NCI-H1436 (cell line): ENCODE measurements at places on chromosomes 11 and 22.

GRCh38 chr11:2168286-2169004 is 3.2 kb downstream of the TH start:
- no peak for DNase-seq

DNA sequence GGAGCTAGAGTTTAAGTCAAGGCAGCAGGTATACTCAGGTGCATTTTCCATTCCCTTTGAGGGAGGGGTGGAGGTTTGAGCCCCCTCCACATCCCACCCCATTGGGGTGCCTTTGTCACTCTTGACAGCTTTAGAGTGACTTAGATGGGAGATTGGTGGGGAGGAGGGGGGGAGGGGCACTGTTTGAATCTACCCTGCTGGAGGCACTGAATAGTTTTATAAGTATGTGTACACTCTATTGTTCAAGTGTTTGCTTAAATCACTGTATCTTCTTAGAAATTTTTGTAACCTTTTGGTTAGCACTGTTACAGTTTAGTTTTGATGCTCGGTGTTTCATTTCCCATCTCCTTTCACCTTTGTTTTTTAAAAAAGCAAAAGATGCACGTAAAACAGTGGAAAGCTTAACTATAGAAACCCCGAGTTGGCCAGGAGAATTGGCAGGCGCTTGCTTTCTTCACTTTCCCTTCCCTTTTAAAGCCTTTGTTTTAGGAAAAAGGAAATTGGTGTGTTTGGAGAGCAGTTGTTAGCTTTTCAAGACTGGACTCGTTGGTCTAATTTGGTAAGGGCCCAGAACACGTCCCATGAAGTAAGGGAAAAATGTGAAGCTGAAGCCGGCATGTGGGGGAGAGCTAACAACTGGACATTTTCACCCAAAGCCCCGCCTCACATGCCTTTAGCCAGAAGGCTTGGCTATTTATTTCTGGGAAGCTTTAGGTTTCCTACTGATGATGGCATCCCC is 42.8 kb downstream of the TNRC6B start:
- DNase-seq, result no peak

GRCh38 chr22:23749841-23750301 is 1.0 kb downstream of the ZNF70 start:
- DNase-seq, result no peak

DNA sequence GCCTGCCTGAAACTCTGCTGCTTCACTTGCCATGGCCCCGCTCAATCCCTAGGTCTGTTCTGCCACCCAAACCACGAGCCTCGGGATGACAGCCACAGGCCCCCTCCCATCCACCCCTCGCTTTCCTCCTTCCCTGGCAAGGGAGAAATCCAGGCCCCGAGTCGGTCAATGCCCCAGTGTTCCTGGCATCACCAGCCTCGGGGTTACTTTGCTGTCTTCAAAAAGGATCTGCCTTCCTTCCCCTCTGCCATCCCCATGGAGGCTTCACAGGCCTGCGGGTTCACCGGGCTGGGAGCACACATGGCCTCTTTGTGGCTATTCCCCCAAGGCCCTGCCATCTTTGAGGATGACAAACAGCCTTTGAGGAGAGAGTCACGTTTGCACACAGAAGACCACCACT is 38.8 kb upstream of the ALX4 start:
- no peak for DNase-seq

DNA sequence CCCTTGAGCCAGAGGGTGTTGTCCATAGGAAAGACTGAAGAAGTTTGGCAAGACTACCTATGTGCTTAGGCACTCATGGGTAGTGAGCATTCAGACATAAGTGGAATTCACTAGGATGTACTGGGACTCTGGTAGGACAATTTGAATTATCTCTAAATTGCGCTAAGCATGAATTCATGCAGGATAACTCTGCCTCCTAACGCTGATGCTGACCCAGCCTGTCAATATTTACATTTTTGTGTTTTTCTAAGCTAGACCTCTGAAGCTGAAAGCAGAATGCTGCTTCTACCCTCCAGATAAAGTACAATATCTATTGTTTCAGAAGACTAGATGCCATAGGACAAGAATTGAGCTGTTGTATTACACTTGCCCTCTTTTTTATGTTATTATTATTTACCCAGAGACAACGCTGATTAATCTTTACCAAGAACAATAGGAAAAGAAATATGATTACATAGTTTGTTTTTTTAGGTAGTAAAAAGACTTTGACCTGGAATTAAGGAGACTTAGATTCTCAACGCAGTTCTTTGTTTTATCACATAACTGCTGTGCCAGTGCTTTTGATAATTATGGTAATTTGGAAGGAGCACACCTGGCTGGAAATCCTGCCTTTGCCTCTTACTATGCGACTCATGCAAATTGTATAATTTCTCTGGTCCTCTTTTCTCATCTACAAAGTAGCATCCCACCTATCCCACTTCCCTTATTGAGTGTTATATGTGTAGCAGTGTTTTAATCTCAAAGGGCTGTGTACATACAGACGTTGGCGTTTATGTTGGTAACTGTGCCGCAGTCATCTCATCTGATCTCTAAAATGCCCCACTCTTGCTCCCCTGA is 21.2 kb upstream of the GRAMD1B start:
- DNase-seq, result no peak

- no peak for DNase-seq
Measured at GRCh38 chr22:42318967-42319366, 48.5 kb upstream of the TCF20 start.
